ENCODE measurements at places on chromosomes 1 and 21.

DNA sequence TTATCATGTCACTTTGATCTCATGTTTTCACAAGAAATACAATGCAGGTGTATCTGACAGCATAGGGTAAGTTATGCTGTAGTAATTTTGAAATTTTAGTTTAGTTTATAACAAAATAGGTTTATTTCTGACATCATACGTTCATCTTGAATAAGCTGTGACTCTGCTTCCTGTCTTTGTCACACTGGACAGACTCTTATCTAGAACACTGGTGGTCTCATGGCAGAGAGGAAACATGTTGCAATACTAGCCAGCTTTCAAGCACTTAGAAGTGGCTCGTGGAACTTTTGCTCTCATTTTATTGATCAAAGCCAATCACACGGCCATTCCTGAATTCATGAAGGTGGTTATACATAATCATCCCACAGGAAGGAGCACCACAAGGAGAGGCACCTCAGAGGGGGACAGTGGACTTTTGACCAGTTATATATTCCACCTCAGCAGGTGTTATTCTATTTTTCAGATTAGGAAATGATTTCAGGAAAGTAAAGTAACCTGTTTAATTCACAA is 46.5 kb downstream of the CYP2J2 start:
- no peak for DNase-seq

- DNase-seq = no peak
These were observed 103.5 kb downstream of the RPE65 start for GRCh38 chr1:68346188-68346808.

GRCh38 chr1:180854456-180854855 is 58.2 kb upstream of the KIAA1614 start:
- no peak for DNase-seq

- no peak for DNase-seq
These were observed 279.9 kb downstream of the DNM3 start for GRCh38 chr1:172121081-172121717.

DNA sequence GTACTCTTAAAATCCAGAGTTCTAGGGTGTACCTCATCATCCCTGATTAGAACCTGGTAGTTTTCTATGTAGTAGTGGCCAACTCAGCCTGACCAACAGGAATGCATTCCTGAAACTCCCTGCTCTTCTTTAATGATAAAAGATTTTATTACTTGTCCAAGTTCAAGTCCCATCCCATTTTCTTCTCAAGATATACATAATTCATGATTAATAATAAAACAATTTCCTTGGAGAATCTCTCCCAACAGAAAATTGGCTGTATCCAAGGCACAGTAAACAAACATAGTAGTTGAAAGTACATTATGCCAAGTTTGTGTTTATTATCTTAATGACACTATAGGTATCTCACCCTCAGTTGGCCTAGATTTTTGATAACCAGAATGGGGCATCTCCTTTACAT is 714.1 kb upstream of the ADAMTS5 start:
- DNase-seq = no peak

DNA sequence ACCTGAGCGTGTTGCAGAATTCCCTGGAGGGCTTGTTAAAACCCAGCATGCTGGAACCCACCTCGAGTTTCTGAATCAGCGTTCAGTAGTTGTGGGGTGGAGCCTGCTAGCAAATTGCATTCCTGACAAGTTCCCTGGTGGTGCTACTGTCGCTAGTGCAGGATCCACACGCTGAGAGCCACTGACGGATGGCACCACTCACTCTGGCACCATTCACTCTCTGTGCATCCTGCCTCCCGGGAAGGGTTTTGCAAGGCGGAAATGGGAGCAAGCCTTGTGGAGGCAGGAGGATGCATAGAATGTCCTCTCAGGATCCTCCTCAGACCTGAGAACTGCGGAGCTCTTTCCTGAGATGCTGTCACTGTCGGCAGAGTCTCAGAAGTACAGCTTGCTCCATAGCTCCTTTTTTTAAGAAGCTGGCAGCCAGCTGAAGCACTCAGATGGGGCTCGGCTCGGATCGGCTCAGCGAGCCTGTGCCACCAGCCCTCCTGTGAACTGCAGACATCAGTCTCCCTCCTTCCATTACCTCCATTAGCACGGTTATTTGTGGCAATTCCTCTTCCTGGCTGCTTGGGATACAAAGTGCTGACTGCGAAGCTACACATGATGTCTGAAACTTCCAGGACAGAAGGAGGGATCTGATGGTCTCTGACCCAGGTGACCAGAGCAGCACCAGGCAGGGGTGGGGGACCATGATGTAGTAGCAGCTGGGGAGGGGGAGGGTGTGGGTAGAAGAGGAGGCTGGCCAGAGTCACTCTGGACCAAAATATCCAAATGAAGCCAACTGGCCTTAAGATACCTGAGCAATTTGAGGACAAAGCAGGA is 89.6 kb downstream of the C1orf94 start:
- DNase-seq = no peak

- DNase-seq = no peak
These were observed 6.1 kb downstream of the NPPA start for GRCh38 chr1:11841245-11842153.

DNA sequence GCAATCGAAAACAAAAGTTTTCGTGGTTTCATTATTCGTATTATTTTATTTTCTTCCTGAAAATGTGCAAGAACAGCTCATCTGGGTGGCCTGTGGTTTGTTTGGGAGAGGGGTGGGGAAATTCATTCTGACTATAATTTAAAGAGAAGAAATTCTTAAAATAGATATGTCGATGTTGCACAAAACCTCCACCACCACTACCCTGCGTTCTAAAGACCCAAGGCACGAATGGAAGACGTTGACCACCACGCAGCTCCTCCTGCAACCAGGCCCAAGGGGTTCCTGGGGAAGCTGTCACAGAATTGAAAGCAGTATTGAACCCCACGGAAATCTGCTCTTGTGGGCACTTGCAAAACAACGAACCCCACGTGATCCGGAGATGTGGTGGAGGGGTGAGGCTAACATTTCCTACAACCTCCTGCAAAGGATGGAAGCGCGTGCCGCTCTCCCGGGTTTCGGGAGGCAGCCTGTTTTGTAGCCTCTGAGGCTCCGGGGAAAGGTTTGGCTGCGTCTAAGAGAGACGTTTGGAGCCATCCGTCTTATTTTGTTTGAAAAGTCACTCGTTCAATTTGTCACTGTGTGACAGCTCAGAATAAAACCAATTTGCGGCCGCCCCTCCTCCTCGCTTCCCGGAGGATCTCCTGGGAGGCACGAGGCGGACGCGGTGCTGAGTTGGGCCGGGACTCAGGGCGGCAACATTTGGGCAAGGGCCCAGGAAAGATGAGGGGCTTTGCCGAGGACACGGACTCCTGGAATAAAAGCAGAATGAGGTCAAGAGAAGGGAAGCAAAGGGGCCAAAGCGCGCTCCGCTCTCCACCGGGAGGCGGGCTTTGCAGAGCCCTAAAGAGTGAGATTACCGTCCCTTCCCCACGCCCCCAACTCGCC is 810 bp upstream of the HLX start:
- no peak for DNase-seq

GRCh38 chr1:22739648-22740385 is 29.2 kb downstream of the EPHB2 start:
- DNase-seq = no peak

All from activated T-cell treated with anti-CD3 and anti-CD28 coated beads for 4 hours (primary cell).